Effector memory CD4-positive, alpha-beta T cell (primary cell): ENCODE measurements at places on chromosomes 4 and X.
A peak's percentile ranks its signal among the peaks of the same experiment; 100 is the strongest.

- DNase-seq: no peak
Observed at GRCh38 chr4:130154901-130155300, 1058.9 kb downstream of the C4orf33 start.

GRCh38 chr4:119697887-119698393 is 69.3 kb upstream of the PDE5A start:
- DNase-seq: no peak

DNA sequence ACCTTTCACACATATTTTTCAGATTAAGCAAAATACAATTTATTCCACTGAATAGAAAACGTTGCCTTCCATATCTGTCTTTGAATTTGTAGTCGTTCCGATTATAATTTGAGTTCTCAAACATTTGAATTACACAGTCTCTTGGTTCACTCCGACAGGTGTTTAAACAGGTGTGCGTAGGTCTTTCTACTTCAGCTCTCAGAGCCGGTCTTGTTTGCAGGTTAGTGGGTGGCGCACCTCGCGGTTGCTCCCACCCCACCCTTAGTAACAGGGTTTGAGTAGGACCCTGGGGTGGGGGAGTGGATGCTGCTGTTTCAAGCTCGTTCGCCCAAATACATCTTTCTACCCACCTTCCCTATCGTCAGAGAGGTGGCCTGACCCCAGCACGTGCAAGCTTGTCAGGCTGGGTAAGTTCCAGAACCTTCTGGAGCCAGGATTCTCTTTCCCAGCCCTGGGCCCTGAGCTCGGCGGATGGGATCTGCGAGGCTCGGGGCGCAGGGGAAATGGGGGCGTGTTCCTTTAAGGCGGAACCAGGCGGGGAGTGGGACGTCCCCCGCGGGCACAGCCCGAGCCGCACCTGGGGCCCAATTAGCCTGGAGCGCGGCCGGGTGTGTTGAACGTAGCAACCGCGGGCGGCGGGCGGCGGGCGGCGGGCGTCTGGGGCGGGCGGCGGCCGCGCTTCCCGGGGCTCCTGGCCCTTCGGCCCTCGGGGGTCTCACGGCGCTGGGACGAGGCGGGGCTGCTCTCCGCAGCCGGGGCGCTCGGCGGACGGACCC is at the start of gene FAM149A:
Gene FAM149A (plus strand): TSS at position 591 of the 776 bp plus-strand sequence.
- no peak for DNase-seq

GRCh38 chr4:123390846-123391456 is 5.6 kb upstream of the SPRY1 start:
- DNase-seq: no peak

- no peak for DNase-seq
Observed at GRCh38 chr4:95165926-95166524, 382.7 kb downstream of the UNC5C start.

- DNase-seq: no peak
Observed at GRCh38 chr4:56796211-56796610, 25.3 kb downstream of the SPINK2 start.

- no peak for DNase-seq
Observed at GRCh38 chr4:56727150-56727549, 46.1 kb upstream of the HOPX start.

DNA sequence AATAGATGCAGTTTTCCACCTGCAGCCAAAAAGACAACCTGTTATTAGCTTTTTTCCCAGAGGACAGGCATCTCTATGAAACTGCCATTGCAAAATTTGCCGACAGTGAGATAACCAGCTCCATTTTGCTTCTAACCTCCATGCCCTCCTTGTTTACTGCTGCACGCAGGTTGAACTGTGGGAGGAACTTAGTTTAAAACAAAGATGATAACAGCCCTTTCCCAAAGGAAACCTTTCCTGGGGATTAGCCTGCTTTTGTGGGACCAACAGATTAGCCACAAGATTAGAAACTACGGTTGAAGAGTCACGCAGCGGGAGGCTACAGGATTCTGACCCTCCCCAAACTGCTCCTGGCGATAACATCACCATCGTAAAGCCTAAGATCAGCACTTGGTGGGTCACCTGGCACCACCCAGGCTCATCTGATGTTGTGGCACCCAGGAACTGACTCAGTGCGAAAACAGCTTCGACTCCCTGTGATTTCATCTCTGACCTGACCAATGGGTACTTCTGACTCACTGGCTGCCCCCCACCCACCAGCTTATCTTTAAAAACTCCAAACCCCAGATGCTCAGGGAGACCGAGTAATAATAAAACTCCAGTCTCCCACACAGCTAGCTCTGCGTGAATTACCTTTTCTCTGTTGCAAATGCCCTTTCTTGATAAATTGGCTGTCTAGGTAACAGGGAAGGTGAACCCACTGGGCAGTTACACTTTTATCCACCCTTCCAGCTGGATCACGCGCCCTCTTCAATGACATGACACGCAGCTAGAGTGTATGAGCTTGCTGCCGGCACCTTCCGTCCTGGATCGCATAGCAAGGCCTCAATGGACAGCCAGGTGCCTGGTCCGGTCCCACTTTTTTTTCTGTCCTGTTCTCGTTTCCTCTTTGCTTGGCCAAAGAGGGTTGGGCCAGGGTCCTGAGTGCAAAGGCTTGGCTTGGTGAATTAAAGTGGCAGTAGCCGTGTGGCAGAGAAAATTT is 27.2 kb downstream of the NOP14 start:
- peak; percentile 66 for DNase-seq

DNA sequence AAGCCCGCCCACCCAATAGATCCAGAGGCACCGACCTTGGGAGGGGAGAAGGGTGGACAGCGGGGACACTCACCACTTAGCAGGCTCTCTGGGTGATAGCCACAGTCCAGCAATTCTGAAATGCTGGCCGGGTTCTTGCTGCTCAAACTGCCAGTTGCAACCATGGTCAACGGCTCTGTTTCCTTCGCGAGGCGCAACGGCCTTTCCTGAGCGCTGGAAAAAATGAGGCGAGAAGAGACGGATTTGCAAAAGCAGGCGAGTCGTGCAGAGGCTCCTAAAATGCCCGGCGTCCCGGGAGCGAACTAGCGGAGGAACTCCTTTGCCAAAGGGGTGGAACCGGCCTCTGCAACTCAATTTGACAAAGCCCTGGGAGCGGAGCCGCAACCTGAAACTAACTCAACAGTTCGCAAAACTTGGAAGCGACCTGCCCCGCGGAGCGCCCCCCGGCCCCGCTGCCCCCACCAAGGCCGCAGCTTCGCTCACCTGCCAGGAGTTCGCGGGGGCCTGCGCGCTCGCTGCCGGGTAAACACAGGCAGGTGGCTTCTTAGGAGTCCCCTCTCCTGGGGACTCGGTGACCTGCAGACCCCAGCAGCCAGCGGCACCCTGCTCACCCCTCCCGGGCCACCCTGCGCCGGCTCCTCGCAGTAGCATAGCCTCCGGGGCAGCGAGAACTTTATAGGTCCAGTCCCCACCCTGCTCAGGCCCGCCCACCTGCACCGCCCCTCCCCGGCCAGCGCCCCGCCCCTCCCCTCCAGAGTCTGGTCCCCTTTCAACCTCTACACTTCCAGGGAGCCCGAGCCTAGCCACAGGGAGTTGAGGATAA is at the start of gene DDIT4L:
Gene DDIT4L (minus strand): TSS at position 649 of the 823 bp plus-strand sequence. CDS start 485 bp downstream, at position 164.
- no peak for DNase-seq

GRCh38 chr4:78254893-78255292 is 197.8 kb downstream of the FRAS1 start:
- DNase-seq: no peak

DNA sequence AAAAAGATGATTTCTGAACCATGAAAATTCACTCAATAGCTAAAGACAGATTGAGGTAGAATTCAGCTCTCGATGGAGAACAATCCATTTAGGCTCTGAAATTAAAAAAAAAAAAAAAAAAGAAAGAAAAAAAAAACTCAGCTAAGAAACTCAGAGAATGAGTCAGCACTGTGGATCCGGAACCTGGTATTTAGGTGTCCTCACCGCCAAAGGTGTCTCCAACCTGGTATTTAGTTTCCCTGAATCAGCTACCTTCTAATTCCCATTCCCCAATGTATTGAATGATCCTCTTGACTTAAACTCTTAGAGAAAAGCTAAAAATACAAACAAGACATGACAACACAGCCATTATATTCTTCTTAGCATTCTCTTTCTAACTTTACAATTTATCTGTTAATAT is 150.3 kb upstream of the RASGEF1B start:
- DNase-seq: no peak

DNA sequence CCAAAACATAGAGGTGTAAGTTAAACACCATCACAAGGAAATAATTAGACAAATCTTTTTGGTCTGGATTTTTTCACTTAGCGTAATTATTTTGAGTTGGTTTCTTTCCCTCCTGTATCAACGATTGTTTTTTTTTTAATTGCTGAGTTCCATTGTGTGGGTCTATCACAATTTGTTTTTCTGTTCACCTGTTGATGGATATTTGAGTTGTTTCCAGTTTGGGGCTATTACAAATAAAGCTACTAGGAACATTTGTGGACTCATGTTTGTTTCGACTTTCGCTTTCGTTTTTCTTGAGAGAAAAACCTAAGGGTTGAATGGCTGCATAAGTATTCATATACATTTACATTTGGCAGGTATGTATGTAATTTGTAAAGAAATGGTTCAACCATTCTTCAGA is 20.4 kb upstream of the FBXW7 start:
- DNase-seq: no peak

DNA sequence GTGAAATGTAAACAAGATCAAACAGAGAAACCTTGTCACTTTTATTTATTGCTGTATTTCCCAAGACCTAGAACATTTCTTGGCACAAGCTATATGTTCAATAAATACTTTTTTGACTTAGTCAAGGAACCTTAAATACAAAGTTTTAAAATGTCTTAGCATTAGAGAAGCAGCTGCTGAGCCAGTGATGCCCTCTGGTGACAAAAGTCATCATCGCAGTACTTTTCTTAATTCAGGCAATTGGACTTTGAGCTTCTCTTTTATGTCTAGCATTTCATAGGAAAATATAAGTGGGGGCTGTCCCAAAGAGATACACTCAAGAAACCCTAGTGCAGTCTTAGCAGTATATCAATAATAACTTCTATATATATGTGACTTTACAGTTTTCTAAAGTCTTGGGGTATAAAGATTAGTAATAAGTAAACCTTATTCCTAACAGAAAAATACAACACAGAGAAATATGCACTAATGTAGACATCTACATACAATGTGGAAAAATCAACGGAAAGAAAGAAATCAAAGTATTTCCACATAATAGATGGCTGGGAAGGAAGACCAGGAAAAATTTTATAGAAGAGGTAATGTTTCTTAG is 118.4 kb downstream of the DTHD1 start:
- DNase-seq: peak; percentile 6

DNA sequence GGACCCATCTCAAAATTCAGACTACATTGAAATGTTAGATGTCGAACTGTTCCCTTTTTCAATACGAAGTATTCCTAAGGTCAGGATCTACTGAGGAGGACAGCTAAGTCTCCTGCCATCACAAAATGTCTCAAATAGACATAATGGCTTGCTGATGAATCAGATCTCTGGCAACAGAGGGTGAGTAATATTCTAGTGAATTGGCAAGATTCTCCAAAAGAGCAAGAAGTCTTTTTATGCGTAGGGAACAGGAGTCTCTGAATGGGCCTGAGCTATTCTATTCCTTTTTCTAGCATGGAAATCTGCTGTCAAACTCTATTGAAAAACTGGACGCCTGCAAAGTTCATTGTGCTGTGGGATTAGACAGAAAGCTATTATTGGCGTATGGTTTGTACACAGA is 145.4 kb downstream of the FNIP2 start:
- DNase-seq: no peak
